ENCODE measurements at places on chromosomes 4 and X.

DNA sequence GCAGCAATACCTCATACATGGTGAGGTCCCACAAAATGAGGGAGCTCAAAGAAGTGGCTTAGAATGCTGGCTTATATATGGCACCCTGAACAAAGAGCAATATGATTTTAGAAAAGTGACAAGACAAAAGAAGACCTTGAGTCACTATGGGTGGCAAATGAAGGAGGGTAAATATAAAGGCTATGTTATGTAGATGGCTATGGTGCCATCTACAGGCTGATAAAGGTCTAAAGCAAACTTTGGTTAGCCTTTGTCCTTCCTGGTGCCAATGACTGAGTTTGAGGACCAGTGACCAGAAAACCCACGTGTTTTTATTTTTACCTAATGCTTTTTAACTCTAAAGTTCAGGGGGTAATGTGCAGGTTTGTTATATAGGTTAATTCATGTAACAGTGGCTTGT lies 151.8 kb downstream of the CCNG2 start:
- peak; percentile 41 for DNase-seq

GRCh38 chr4:40395166-40395900 lies 60.2 kb downstream of the CHRNA9 start:
- no peak for DNase-seq

GRCh38 chrX:150548684-150549083 lies 19.7 kb upstream of the MTM1 start:
- DNase-seq: peak; percentile 52

DNA sequence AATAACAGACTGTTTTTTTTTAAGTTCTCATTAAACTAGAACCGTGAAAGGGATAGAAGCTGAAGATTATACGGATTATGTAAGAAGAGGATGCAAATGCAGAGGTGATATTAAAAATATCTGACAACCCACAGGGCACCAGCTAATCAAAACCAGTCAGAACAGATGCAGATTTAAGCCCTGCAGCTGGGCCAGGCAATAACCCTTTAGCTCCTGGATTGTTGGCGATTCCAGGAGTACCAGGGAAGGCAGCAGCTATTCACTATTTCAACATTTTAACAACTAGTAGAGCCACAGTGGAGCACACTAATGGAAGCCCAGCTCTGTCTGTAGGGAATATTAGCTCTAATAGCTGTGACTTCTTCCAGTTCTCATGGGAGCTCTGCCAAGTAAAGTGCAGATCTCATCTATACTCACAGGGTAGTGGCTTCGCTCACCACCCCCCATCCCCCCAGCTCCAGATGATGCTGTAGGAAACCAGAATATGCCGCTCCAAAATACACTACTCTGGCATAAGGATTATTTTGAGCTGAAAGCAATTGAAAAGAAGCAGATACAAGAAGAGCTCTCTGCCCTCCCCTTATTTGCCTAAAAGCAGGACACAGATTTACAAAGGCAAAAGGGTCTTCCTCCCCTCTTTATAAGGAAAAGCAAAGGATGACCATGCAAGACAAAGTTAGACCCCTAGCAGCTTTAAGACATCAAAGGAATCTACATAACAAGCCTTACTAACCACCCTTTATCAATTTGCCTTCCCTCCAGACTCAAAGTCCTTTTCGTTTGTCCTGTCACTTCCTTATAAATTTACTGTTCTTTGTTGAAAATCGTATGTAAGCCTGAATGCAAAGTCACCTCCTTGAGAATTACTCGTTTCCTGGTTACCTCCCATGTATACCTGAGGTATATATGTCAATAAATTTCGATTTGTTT lies 13.7 kb downstream of the SCD5 start:
- DNase-seq: peak; percentile 78

GRCh38 chrX:3046253-3047240 lies 5.3 kb downstream of the ARSF start:
- DNase-seq: no peak

DNA sequence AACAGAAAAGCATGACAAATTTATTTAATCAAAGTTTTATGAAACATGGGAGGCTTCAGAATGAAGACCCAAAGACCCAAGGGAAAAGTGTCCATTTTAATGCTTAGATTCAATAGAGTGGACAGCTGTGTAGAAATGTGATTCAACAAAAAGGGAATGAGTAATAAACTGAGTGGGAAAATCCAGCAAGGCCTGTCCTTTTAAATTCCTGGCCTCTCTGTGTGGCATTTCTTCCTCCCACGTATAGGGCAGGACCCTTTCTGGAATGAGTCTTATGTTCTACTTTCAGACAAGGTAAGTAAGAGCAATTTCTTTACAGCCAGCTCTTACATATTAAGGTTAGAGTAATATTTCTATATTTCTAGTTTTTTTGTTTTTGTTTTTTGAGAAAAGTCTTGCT lies 14.5 kb downstream of the AASDH start:
- peak; percentile 26 for DNase-seq

GRCh38 chr4:134540588-134540987 lies 339.0 kb upstream of the PABPC4L start:
- no peak for DNase-seq

- DNase-seq: peak; percentile 36
Observed at GRCh38 chr4:72442715-72443114, 126.3 kb downstream of the ADAMTS3 start.

- peak; percentile 29 for DNase-seq
Observed at GRCh38 chrX:121642415-121642814, 595.0 kb downstream of the GLUD2 start.

- DNase-seq: peak; percentile 64
Observed at GRCh38 chr4:88143504-88143903, 14.9 kb downstream of the ABCG2 start.
